Astrocyte (in vitro differentiated cells and primary cell): ENCODE measurements at places on chromosomes 1 and 21.

- peak; percentile 10 for DNase-seq
- H3K27ac ChIP-seq: peak overlapping the region; percentile 86
- no peaks in the 10 kb centered on the region for H3K36me3 ChIP-seq
- peak overlapping the region; percentile 83 for H3K4me3 ChIP-seq
- no peaks in the 10 kb centered on the region for H3K27me3 ChIP-seq
- peaks cover 23% of the 10 kb centered on the region for H3K4me1 ChIP-seq
These were observed 1.5 kb downstream of the MORC3 start for GRCh38 chr21:36321325-36322082.

GRCh38 chr1:200838676-200839445, 33.9 kb upstream of the GPR25 start:
- H3K27me3 ChIP-seq: no peaks in the 10 kb centered on the region
- H3K4me3 ChIP-seq: no peak overlapping the region
- DNase-seq: peak; percentile 58
- H3K36me3 ChIP-seq: no peaks in the 10 kb centered on the region

DNA sequence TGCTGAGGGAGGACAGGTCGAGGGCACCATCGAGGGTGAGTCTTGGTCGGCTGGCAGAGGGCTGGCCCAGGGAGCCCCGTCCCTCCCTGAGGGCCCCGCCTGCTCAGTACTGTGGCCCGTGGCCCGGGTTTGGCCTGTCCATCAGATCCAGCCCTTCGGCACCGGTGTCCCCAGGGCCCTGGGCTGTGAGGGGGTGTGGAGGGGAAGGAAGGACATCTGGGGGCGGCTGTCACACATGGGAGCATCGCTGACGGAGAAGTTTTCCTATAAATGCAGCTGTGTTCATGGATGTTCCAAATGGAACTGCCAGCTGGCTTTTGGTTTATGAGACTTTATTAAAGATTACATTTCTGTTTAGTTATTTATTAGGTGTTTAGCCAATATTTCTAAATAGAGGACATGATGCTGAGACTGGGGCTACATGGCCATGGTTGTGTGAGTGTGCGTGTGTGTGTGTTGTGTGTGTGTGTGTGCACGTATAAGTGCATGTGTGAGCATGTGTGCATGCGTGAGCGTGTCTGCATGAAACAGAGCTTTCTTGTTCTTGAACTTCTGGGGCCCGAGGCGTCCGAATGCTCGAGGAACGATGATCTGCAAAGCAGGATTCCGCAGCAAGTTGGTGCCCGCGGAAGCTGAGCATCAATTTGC, 54.3 kb downstream of the SLX9 start:
- peaks cover 2% of the 10 kb centered on the region for H3K27me3 ChIP-seq
- no peak overlapping the region for H3K27ac ChIP-seq
- H3K36me3 ChIP-seq: no peaks in the 10 kb centered on the region
- H3K4me3 ChIP-seq: no peak overlapping the region
- no peaks in the 10 kb centered on the region for H3K4me1 ChIP-seq

DNA sequence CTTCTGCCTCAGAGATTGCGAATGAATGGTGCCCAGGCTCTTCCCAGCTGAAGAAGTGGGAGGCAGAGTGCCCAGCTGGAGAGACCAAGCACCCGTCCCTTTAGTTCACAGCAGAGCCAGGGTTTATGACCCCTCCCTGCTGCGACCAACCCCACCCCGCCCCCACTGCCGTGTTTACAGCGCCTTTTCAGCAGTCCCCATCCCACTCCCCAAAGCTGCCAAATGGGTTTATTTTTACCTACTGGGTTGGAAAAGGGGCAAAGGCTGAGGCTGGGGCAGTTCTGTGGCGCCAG, 23.6 kb downstream of the DYRK3 start:
- no peak for DNase-seq
- H3K36me3 ChIP-seq: no peaks in the 10 kb centered on the region
- H3K4me1 ChIP-seq: peaks cover 4% of the 10 kb centered on the region

DNA sequence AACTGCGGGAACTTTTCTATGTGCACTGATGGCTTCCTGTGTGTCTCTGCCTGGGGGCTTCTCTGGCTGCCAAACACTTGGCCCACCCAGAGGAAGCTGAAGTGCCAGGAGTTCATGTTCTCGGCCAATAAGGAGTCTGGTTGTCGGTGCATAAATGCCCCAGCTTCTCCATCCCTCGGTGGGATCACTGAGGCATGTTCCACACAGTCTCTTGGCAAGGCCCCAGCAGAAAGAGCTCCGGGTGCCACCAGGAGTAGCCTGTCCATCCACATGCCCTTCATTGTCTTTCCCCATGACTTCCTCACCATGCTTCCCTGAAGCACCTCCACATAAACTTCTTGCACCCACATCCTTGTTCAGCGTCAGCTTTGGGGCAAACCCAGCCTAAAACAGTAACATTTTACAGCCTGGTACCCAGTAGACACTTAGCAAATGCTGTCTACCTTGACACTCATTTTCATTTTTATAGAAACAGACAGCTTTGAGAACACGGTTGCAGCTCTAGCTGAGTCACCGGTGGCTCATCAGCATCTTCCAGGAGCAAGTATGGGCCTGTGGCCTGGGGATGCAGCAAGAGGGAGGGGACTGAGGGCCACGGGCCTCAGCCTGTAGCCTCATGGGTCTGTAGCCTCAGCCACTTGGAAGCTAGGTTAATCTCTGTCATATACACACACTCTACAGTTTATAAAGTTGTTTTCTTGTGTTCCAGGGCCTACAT, 14.8 kb upstream of the CDCP2 start:
- DNase-seq: peak; percentile 39
- peaks cover 2% of the 10 kb centered on the region for H3K4me1 ChIP-seq
- no peaks in the 10 kb centered on the region for H3K27me3 ChIP-seq
- H3K36me3 ChIP-seq: no peaks in the 10 kb centered on the region

DNA sequence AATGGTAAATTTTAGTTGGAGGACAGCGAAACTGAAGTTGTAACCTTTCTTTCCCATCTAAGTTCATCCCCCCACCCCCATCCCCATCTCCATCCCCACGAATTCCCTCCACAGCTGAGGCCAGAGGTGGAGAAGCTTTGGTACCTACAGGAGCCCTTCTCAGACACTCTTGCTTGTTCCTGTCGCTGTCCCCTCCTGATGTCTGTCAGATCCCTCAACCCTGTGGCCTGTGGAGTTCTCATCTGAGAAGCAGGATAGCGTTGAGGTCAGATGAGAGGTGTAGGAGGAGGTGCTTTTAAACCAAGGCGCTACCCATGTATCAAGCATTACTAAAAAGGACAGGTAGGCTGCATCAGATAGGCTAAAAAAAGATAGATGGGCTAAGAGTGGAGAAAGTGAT, 769 bp downstream of the NTPCR start:
- no peaks in the 10 kb centered on the region for H3K36me3 ChIP-seq
- H3K27me3 ChIP-seq: no peaks in the 10 kb centered on the region
- peak overlapping the region; percentile 84 for H3K4me3 ChIP-seq
- H3K4me1 ChIP-seq: peaks cover 23% of the 10 kb centered on the region
- H3K27ac ChIP-seq: no peak overlapping the region
- DNase-seq: no peak

DNA sequence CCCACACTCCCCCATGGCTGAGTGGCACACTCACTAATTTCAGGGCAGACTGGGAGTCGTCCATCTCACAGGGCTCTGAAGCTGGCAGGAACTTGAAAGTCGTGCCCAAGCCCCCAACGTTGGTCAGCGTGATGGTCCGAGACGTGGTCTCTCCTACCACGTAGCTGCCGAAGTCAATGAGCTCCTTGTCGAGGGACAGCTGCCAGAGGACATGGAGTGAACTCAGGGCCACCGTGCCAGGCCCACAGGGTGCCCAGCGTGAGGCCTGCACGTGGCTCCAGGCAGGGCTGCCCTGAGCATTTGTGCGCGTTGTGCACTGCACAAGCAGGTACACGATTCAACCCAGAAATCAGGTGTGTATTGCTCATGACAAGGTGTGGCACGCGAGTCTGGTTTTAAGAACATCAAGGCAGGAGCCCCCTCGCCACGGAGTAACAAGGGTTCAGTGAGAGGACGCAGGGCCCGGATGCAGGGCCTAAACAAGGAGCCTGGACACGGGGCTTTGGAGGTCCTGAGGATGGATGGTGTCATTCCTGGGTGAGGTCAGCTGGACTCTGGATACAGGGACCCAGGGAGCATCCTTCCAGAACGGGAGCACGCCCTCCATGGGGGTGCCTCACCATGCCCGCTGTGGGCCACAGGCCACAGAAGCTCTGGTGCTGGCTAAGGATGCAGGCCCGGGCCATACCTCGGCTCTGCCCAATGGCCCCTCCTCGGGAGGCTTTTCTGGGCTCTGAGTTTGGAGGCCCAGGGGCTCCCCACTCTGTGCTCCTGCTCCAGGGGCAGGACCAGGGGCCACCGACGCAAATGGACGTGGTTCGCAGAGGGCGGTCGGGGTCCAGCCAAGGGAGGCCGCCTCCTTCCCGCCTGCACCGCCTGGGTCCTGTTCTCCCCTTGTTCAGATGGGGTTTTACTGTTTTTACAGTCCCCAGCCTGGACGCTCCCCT, 37.8 kb upstream of the TMEM52 start:
- H3K4me3 ChIP-seq: no peak overlapping the region
- H3K4me1 ChIP-seq: peaks cover 3% of the 10 kb centered on the region
- peaks cover 5% of the 10 kb centered on the region for H3K27me3 ChIP-seq
- DNase-seq: no peak
- no peak overlapping the region for H3K27ac ChIP-seq

GRCh38 chr1:48794816-48795215, 18.1 kb upstream of the BEND5 start:
- H3K4me1 ChIP-seq: no peaks in the 10 kb centered on the region
- DNase-seq: no peak
- no peaks in the 10 kb centered on the region for H3K27me3 ChIP-seq
- H3K27ac ChIP-seq: no peak overlapping the region
- H3K4me3 ChIP-seq: no peak overlapping the region
- no peaks in the 10 kb centered on the region for H3K36me3 ChIP-seq

DNA sequence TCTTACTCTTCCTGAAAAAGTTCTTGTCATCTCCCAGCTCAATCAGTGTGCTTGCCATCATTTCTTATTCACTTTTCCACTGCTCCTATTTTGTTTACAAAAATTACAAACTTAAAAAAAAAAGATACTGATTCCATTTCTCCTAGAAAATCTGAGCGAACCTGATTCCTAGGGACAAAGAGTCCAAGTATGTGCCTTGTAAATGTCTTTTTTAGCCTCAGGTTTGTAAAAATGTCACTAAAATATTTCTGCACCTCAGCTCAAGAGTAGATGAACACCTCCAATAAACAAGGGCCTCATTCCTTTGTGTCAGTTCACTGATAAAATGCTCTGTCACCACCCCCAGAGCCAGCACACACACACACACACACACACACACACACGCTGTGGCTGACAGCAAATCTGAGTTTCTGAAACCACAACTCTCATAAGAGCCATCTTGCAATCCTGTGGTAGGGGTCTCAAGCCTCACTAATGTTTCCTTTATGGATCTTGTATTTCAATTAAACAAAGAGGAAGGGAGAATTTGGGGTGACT, 299.2 kb downstream of the PBX1 start:
- H3K4me1 ChIP-seq: no peaks in the 10 kb centered on the region
- H3K27me3 ChIP-seq: peaks cover 3% of the 10 kb centered on the region
- DNase-seq: peak; percentile 36
- H3K4me3 ChIP-seq: no peak overlapping the region

DNA sequence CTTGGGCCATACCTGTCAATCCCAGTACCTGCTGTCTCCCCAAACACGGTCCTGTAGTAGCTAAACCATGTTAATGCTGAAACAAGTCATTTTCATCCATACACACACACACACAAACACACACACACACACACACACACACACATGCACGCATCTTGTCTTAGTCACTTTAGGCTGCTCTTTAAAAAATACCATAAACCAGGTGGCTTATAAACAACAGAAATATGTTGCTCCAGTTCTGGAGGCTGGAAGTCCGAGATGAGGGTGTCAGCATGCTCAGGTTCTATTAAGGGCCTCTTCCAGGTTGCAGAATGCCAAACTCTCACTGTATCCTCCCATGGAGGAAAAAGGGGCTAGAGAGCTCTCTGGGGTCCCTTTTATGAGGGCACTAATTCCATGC, 129.9 kb downstream of the NTPCR start:
- no peaks in the 10 kb centered on the region for H3K27me3 ChIP-seq
- no peak for DNase-seq
- H3K4me3 ChIP-seq: no peak overlapping the region

DNA sequence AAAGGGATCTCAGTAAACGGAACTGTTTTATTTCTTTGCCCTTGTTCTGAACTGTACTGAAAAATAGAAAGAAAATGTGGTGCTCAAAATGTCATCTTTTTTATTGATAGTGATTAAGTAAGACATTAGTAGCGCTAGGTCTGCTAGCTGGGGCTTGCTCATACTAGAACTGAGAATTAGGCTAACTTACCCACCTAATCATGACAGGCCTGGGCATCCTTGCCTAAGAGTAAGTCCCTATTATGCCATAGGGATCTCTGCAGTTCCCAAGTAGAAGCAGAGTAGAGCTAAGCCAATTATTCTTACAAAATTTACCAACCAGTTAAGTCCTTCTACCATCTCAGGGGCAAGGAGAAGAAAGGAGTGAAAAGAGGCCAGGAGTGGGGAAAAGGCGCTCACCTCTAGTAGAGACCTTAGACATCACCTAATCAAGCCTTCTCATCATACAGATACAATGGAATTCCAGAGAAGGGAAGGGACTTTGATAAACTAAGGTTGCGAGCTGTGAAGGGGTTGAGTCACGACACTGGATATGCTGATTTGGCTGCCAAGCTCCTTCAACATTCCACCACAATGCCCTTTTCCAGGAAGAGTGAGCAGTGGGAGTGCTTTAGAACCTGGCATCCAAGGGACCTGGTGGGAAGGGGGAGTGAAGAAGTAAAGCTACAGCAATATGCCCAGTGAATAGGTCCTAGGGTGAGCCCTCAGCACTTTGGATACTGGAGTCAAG, 27.7 kb upstream of the RPTN start:
- H3K4me3 ChIP-seq: no peak overlapping the region
- peaks cover 4% of the 10 kb centered on the region for H3K27me3 ChIP-seq
- DNase-seq: peak; percentile 36
- H3K4me1 ChIP-seq: peaks cover 17% of the 10 kb centered on the region
- H3K27ac ChIP-seq: no peak overlapping the region
- no peaks in the 10 kb centered on the region for H3K36me3 ChIP-seq

DNA sequence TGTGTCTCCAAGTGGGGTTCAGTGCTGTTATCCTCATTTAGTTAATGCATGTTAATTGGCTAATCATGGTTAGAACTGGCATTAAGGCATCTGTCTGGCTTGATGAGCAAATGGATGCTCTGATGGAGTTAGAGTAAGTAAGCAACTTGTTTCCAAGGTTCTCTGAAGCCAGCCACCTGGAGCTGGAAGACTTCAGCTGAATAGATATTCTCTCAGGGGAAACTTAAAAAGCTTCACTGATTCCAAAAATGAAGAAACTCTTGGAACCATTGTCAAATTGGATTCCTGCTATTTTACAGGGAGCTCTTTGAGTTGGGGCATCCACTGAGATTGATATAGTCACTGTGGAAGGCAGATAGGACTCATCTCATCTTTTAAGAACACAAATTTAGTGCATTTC, 118.9 kb downstream of the CACHD1 start:
- H3K4me3 ChIP-seq: no peak overlapping the region
- no peak for DNase-seq
- H3K27ac ChIP-seq: no peak overlapping the region
- H3K27me3 ChIP-seq: no peaks in the 10 kb centered on the region
- no peaks in the 10 kb centered on the region for H3K36me3 ChIP-seq
